ENCODE measurements at places on chromosomes 16 and 17.

DNA sequence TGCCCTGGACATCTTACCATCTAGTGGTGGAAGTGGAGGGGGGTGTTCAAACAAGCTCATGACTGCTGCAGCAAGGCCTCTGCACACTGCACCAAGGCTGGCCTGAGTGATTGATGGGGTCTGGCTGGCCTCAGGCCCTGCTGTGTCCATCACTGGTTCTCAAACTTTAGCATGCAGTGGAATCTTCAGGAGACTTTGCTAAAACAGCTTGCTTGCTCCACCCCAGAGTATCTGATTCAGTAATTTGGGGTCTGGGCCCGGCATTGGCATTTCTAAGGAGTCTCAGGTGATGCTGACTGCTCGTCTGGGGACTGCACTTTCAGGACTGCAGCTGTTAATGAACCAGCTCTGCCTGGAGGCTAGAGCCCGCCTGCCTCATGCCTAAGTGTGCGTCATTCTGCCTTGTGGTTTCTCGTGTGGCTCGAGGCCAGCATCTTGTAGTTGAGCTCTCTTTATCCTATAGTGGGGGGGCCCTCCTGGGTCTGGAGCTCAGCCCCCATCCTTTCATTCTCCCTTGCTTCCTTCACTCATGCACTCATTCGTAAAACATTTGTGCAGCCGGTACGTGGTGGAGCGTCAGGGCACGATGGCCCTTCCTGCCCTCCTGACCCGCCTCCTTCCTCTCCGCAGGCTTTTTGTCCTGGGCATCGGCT, 4.1 kb downstream of the MGAT5B start:
- peak; percentile 46 for DNase-seq

- DNase-seq, result no peak
These were observed 902 bp downstream of the STAC2 start for GRCh38 chr17:39224778-39225307.

- no peak for DNase-seq
These were observed 2.5 kb downstream of the DNAI2 start for GRCh38 chr17:74276541-74277009.

GRCh38 chr17:10156948-10157607, 41.3 kb downstream of the GAS7 start:
- no peak for DNase-seq

DNA sequence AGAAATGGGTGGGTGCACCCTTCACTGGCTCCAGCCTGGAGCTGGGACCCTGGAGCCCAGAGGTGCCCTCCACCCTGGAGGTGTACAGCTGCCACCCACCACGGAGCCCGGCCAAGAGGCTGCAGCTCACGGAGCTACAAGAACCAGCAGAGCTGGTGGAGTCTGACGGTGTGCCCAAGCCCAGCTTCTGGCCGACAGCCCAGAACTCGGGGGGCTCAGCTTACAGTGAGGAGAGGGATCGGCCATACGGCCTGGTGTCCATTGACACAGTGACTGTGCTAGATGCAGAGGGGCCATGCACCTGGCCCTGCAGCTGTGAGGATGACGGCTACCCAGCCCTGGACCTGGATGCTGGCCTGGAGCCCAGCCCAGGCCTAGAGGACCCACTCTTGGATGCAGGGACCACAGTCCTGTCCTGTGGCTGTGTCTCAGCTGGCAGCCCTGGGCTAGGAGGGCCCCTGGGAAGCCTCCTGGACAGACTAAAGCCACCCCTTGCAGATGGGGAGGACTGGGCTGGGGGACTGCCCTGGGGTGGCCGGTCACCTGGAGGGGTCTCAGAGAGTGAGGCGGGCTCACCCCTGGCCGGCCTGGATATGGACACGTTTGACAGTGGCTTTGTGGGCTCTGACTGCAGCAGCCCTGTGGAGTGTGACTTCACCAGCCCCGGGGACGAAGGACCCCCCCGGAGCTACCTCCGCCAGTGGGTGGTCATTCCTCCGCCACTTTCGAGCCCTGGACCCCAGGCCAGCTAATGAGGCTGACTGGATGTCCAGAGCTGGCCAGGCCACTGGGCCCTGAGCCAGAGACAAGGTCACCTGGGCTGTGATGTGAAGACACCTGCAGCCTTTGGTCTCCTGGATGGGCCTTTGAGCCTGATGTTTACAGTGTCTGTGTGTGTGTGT, 46.8 kb downstream of the IL21R start:
- DNase-seq, result no peak

GRCh38 chr16:66972983-66973382, 11.9 kb downstream of the CES3 start:
- no peak for DNase-seq

DNA sequence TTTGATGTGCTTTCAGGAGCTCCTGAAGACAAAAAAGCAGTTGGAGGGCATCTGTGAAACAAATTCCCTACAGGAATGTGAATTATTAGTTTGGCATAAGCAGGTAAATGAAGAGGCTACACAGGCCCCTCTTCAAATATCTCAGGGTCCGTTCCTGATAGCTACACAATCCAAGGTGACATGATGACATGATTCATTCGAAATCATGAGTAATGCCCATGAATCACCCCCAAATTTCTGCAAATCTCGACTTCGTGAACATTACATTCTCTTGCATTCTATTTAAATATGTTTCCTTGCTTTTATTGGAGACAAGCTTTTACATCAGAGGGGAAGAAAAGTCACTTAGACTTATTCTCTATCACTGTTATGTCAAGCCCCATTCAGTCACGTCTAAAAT, 22.3 kb downstream of the GAN start:
- no peak for DNase-seq

- no peak for DNase-seq
These were observed 26.7 kb upstream of the TOX3 start for GRCh38 chr16:52573365-52574299.

DNA sequence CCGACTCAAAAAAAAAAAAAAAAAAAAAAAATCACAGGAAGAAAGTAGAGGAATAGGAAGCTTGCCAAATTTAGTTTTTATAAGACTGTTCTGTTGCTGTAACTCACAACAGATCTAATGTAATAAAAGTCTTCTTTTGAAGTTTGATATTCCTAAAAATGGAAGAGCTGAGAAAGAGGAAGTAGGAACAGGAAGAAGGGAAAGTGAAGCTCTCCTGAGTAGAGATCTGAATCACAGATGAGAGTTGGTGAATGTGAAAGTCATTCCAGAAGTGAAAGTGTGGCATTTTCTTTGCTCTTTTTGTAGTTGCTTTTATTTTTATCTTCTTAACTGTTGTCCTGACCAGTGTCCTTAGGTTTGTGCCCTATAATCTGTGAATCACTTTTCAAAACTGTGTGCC, 2.1 kb downstream of the NMT1 start:
- no peak for DNase-seq

- DNase-seq, result no peak
These were observed 3.8 kb downstream of the DDX19B start for GRCh38 chr16:70302745-70303144.

DNA sequence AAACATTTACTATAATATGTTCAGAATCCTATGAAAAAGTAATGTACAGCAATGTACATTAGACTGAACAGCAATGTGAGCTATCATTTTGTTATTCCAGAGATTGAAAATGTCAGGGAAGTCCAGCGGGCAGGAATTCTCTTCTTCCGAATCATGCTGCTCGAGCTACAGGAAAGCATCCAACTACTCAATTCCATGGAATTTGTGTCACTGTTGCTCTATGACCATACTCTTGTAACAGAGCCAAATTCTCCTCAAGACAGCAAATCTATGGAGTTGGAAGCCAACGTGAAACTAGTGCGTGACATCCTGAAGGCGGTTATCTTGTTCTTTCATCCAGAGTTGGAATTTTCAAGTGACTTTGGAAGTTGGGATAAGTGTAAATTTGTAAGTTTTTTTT, 24.8 kb upstream of the NSRP1 start:
- DNase-seq, result no peak

DNA sequence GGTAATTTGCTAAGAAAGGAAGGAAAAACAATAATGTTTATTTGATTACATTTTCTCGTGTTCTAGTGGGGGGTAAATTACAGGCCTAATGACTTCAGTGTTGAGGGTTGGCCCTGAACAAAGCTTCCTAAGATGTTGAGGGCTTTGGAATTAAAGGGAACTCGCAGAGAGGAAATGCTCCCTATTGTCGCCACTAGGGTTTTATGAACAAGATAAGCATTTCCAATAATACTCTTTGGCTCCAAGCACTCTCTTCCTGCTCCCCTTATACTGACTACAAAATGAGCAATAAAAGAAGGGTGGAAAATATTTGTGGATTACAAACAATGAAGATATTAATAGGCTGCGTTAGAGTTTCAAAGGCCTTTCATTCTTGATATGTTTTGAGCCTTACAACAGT, 363.6 kb downstream of the HS3ST3B1 start:
- no peak for DNase-seq
